ENCODE measurements at places on chromosomes 7 and 10.

DNA sequence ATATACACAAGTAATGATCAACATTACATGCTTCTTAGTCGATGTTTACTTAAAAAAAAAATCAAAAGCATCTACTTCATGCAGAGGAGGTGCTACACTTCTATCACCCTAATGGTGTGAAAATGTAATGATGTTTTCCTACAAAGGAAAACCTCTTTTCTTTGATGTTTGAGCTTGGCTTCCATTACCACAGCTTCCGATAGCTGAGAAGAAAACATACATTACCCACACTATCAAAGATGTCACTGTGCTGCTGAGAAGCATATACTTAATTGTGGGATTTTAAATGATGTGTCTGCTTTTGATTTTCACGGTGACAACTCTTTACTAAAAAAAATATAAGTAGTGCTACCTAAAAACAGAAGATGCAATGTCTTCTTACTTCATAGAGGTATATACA lies 200.2 kb upstream of the PHF14 start:
- no peak for DNase-seq

DNA sequence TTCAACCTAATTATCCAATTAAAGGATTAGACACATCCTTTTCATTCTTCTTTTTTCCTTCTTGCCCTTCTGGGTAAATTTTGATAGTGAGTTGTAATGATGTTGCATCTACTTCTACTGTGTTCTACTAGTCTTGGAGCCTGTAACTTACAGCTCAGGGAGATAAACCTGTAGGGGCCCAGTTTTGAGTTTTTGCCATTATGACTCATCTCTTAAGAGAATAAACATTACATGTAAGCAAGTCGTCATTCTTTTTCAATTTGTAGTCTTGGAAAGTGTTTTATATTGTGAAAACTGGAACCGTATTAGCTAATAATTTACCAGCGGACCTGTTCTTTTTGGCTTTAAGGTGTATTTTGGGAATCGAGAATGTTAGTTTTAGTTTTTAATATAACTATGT lies 89.7 kb upstream of the RPA3 start:
- DNase-seq: no peak

GRCh38 chr10:3010816-3011460 lies 56.4 kb upstream of the PFKP start:
- no peak for DNase-seq

DNA sequence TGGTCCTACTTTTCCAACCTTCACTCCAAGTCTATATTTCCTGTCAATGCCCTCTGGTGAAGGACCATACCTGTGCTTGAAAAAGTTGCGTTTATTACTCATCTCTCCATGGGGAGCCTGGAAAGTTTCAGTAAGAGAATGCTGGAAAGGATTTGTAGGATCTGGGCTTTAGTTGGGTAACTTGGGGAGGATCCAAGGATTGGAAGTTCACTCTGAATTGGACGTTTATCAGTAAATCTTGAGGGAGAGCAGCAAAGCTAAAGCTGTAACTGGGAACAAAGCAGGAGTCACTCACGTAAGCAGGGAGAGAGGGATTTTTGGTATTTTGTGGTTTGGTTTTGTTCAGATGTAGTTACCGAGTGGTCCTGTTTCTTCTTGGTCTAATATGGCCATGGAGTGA lies 51.4 kb upstream of the NPVF start:
- no peak for DNase-seq

DNA sequence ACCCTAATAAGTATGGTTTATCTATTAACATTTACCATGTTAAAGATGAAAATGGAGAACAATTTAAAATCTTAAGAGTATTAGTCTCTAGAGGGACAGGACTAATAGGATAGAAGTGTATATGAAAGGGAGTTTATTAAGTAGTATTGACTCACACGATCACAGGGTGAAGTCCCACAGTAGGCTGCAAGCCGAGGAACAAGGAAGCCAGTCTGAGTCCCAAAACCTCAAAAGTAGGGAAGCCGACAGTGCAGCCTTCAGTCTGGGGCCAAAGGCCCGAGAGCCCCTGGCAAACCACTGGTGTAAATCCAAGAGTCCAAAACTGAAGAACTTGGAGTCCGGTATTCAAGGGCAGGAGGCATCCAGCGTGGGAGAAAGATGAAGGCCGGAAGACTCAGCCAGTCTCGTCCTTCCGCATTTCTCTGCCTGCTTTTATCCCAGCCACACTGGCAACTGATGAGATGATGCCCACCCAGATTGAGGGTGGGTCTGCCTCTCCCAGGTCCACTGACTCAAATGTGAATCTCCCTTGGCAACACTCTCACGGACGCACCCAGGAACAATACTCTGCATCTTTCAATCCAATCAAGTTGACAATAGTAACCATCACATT lies 140.8 kb upstream of the FAM20C start:
- DNase-seq: no peak

DNA sequence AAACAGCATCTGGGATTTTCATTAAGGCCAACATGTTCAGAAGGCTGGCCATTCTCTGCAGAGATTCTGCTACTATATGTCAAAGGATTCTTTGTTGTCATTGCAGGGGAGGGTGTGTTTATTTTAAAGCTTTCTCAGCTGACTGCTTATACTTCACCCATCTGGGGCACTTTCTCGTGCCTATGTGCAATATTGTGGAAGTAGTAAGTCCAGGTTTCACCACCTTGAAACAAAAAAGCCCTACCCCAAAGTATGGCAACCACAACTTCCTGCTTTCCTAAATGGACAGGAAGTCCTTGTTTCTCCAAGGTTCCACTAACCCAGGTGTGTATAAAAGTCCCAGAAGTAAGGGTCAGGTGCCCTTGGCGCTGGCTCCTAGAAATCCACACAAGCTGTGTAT lies 58.7 kb upstream of the COL1A2 start:
- DNase-seq: no peak

DNA sequence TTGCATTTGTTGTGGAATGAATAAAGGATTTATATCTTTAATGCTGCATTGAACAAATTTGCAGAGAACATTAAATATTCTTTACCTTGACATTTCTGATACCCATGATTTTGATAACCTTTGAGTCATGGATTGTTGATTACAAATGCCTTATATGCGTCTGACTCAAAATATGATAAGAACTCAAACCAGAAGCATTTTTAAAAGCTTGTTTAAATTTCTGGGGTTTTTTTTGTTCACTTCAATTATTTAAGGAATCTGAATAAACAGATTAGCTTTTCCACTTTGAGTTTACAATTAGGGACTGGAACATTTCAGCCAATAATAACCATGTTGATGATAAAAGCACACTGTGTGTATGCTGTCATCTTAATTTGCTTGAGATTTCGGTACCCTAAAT lies 253.5 kb downstream of the NRG3 start:
- no peak for DNase-seq

- DNase-seq: no peak
Measured at GRCh38 chr7:81600608-81601007, 169.2 kb downstream of the HGF start.
